ENCODE measurements at places on chromosomes 12 and 14.
A peak's percentile ranks its signal among the peaks of the same experiment; 100 is the strongest.

DNA sequence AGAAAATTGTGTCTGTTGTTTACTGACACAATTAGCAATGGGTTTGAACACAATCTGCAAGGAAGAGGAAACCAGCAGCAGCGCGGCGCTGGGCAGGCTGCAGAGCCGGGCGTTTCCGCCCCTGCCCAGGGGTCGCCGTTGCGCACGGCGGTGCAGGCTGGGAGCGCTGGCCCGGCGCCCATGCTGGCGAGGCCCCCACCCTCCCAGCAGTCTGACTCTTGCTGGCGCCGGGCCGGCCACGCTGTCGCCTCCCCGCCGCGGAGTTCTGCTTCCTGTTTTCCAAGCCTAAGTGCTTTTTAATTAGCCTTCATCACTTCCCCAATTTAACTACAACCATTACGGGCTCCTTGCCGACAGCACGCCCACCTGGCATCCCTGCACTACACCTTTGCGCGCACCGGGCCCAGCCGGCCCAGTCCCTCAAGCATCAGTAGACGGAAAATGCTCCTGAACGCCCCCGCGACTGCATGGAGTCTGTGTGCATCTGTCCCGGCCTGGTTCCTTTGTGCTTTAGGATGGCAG, 212.1 kb downstream of the GXYLT1 start:
- no peak for DNase-seq

DNA sequence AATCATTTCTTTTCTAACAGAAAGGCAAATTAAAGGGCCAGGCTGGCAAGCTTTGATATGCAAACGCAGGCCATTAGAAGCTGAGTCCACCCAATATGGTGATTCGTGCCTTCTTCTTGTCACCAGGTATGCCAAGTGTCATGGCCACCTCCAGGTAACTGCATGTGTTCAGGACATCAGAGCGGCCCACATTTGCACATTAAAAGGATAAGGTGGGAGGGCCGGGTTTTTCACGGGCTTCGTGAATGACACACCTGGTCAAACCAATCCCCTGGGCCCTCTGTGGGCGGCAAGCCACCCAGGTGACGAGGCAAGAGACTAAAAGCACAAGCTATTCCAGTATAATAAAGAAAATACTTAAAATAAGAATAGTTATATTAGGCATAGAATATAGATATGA, 75.9 kb upstream of the TSPAN11 start:
- DNase-seq = no peak

GRCh38 chr12:54330442-54330841, 5.5 kb downstream of the COPZ1 start:
- DNase-seq = no peak

DNA sequence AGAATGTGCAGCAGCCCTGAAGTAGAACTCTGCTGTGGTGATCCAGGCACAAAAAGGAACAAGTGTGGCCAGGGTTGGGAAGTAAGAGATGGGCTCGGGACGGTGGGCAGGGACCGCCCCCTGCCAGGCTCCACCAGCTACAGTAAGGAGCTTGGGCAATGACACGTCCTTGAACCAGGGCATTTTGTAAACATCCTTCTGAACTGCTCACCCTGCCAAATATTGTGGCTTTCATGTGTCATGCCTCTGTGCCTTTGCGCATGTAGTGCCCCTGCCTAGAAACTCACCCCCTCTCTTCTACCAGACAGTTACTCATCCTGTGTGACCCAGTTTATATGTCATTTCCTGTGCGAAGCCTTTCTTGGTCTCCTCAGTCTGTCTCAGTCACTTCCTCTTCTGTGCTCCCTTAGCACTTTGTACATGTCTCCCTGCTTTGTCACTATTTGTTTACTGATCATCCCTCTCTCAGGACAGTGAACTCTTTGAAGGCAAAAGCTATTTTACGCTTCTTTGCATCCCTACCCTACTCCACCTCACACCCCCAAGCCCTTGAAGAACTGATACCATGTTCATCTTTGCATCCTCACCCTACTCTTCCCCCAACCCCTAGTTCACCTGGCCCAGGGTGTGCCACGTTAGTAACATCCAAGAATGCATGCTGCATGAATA, 108.9 kb upstream of the PLEKHG7 start:
- peak; percentile 61 for DNase-seq

DNA sequence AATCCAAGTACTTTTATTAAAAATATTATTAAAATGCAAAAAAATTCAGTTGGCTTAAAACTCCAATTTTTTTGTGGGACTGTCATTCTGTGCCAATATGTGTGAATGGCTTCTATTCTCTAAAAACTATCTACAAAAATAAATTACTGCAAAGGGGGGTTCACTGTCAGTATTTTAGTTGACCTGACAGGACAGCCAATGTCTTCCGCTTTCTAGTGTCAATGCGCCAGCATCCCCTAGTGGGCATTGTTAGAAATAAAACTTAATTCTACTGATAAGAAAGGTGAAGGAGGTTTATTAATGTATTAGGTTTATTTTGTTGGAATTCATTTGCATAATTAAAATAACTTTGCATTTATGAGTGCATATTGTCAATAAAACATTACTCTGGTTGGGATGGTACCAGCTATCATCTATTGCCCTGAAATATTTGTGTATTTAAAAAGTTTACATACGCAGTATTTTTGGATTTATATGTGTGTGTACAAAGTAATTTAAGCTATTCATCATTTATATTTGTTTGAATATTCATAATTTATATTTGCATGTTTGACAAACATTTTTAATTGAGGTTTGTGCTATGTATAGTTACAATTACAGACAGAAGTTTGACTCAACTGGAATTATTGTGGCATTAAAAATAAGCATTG, 527.2 kb downstream of the FLRT2 start:
- no peak for DNase-seq

- no peak for DNase-seq
Observed at GRCh38 chr14:49424436-49425331, 161.5 kb downstream of the RPS29 start.

DNA sequence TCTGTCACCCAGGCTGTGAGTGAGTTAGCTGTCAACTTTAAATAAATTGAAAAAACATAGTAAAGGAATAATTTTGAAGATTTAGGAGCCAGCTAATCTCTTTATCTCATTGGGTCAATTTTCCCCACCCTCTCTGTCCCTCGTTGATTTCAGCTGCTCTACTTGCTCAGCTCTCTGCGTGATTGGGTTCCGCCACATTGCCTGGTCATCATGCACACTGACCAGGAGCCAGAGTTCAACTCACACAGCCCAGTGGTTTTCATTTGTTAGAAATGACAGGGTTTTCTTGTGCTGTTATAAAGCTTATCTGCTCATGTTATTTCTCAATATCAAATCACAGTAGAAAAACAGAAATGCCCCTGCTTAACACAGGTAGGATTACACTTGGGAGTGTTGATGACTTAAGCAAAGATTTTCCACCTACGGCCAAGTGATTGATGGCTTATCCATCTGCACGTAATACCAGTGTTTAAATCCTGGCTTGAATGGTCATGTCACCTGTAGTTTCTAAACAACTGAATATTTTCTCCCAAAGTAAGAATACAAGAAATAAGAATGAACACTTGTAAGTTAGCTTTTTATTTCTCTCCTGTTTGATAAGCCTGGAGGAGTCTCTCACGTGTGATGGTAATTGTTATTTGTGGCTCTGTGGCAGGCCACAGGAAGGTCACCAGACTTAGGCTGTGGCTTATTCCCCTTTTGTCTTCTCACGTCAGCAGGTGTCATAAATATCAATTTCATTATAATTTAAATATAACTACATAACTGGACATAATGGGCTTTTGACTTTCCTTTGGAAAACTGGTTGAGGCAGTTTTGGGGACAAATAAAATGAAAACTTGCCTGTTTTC, 367.2 kb upstream of the DDHD1 start:
- no peak for DNase-seq

DNA sequence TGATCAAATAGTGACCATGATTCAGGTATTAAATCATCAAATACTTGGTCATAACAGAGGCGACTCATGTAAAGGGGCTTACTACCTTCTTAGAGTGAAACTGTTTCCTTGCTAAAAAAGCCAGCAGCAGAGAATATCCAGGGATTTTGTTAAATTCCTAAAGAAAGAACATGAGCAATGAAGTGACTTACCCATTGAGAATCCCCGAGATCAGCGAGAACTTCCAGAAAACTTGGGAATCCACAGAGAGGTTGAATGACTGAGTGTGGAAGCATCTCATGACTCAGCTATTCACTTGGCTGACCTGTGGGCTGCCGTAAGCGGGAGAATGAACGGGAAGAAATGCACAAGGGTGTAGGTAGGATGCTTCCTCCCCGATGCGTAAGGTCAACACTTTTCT, 85.3 kb upstream of the KCNA1 start:
- DNase-seq = no peak

- DNase-seq = no peak
Observed at GRCh38 chr12:121568971-121569751, 11.7 kb downstream of the KDM2B start.

DNA sequence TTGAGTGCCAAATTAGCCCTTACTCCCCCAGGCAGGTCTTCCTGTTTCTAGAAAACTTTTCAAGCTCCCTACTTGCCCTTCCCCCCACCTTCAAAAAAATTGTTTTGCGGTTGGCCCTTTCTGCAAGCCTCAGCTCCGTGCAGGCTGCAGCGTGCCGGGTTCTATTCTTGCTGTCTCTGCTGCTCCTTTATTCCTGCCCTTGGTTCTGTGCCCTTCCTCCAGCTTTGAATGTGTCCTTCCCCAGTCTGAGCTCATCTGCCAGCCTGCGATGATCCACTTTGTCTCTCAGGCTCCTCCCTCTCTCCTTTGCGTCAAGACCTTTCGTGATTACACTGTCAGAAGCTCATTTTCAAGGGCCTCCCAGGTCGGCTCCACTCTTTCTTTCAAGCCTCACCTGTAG, 98.6 kb downstream of the IRF2BPL start:
- no peak for DNase-seq

GRCh38 chr12:132572106-132572505, 38.3 kb downstream of the LRCOL1 start:
- DNase-seq = no peak

GRCh38 chr14:67416085-67416484, 4.1 kb upstream of the PLEK2 start:
- no peak for DNase-seq

DNA sequence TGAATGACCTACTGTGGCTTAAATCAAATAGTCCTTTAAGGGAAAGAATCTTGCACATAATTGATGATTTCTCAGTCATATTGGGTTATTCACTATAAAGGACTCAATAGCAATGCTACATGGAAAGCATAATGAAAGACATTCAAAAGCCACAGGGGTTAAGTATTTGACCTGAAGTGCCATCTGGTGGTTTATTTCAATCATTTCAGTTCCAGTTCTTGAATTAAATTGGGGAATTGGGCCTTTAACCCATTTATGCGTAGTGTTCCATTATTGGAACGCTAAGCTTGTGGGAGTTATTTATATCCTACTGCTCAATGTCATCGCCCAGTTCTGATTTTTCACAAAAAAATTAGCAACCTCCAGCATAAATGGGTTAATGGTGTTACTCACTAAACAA, 41.3 kb upstream of the C12orf71 start:
- no peak for DNase-seq

- no peak for DNase-seq
Observed at GRCh38 chr14:34693228-34693939, 21.0 kb downstream of the CFL2 start.

DNA sequence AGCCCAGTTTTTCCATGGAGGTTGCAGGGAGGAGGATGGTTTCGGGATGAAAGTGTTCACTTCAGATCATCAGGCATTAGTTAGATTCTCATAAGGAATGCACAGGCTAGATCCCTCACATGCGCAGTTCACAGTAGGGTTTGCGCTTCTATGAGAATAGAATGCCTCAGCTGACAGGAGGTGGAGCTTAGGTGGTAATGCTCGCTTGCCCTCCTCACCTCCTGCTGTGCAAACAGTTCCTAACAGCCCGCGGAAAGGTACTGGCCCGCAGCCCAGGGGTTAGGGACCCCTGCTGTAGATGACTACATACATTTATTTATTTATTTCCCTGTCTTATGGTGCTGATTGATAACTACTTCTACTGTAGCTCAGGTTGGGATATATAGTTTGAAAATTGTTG, 93.2 kb downstream of the FBXO33 start:
- DNase-seq = no peak

DNA sequence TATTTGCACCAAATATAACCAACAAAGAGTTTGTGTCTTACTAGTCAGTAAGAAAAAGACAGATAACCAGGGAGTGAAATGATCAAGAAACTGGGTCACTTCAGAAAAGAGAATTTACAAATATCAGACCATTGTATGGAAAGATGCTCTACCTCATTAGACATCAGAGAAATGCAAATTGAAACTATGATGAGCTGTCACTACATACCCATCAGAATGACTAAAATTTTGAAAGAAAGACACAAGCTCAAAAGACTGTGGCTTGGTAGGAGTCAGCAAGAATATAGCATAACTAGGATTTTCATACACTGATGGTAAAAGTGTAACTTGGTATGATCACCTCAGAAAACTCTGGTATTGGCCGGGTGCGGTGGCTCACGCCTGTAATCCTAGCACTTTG, 247.2 kb downstream of the BMP4 start:
- no peak for DNase-seq

GRCh38 chr12:109994401-109995175, 1.6 kb downstream of the GIT2 start:
- DNase-seq = no peak

- no peak for DNase-seq
Observed at GRCh38 chr12:32896432-32897280, at the start of gene PKP2. Gene PKP2, minus strand, starts transcription at chr12:32896777. Its CDS starts 46 bp downstream, at chr12:32896731.

DNA sequence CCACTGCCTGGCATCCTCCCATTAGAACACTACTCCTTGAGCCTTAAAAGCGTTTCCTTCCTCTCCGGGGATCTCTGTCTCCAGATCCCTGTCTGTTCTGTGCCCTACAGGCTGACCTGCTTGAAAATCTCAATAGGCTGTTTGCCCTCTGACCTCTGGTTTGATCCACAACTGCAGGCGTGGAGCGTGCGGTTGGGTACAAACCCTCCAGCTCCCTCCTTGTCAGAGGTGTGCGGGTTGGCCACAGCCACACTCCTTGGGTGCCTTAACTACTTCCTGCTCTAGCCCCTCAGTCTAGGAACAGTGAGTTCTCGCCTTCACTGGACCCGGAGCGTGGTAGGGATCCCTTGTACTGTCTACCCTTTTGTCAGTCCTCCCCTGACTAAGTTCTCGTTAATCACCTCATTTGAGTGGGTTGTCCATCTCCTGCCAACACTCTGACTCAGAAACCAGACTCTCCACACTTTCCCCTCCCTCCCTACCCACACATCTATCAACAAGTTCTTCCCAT, 33.1 kb downstream of the CMKLR1 start:
- no peak for DNase-seq

- DNase-seq = no peak
Observed at GRCh38 chr12:117002051-117002817, 91.5 kb downstream of the FBXW8 start.

DNA sequence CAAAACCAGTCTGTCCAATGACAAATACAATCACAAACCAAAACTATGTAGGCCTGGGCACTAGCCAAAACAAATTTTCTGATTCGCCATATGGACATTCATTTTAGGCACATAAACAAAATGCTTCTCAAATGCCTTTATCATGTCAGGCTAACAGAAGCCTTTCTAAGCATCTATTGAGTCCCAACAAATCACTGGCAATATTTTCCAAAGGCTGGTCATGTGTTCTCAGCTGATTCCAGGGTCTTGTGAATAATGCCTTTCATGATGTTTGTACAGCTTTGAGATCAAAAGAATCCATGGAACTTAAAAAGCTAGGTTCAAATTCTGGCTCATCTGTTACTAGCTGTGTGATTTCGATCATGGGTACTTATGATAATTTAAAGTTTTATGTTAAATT, 16.1 kb downstream of the FSCB start:
- no peak for DNase-seq

Data from Panc1 (cell line).